WTC11 (cell line): ENCODE measurements at places on chromosomes 4 and X.

DNA sequence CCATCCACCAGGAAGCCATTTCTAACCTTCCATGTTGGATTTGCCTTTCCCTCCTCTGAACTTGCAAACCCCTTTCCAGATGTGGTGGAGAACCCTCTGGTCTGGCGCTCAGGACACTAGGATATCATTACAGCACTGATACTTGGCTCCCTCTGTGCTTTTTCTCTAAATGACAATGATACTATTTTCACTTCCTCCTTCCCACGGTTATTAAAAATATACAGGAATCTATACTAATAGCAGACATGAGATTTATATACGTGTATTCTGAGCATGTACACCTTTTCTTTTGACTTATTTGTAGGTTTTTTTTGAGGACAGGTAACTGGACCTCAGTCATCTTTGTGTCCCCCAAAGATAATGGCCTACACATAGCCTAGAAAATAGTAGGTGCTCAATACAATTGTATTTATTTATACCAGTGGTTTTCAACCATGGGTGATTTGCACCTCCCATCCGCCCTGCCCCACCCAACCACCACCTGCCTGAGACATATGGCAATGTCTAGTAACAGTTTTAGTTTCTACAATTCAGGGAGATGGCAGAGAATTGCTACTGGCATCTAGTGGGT is 60.4 kb upstream of the PLAC8 start:
- H3K4me3 ChIP-seq = no peak overlapping the region
- peaks cover 23% of the 10 kb centered on the region for H3K36me3 ChIP-seq
- H3K27ac ChIP-seq = no peak overlapping the region
- H3K27me3 ChIP-seq = no peaks in the 10 kb centered on the region; the same call in 1 of the 2 replicates
- DNase-seq = no peak

DNA sequence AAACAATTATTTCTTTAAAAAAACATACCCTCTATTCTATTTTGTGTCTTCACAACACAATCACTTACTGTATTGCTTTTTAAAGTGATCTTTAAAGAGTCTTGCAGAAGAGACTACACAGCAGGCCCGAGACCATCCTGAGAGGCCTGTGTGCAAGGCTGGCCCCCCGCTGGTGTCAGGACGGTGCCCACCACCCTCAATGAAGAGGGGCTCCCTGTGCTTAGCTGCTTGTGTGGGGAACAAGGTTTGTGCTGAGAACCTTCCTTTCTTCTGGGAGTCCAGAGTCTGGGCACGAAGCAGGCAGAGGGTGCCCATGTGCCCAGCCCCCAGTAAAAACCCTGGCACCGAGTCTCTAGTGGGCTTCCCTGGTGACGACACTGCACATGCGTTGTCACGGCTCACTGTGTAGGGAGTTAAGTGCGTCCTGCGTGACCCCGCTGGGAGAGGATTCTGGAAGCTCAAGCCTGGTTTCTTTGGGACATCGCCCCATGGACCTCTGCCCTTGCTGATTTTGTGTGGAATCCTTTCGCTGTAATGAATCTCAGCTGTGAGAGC is 22.0 kb downstream of the RGS12 start:
- H3K4me1 ChIP-seq = peaks cover 3% of the 10 kb centered on the region; the same call in 1 of the 2 replicates
- H3K27ac ChIP-seq = no peak overlapping the region
- H3K4me3 ChIP-seq = no peak overlapping the region
- no peak for DNase-seq
- H3K36me3 ChIP-seq = peaks cover 10% of the 10 kb centered on the region

- H3K4me3 ChIP-seq = no peak overlapping the region
- no peaks in the 10 kb centered on the region for H3K36me3 ChIP-seq
- H3K27ac ChIP-seq = no peak overlapping the region
- no peak for DNase-seq
- H3K4me1 ChIP-seq = peaks cover 15% of the 10 kb centered on the region
- no peaks in the 10 kb centered on the region for H3K27me3 ChIP-seq
Observed at GRCh38 chrX:3169421-3169820, 128.2 kb downstream of the ARSF start.

- H3K4me3 ChIP-seq = no peak overlapping the region
- H3K27me3 ChIP-seq = no peaks in the 10 kb centered on the region
- no peak overlapping the region for H3K27ac ChIP-seq
- H3K4me1 ChIP-seq = peaks cover 4% of the 10 kb centered on the region
- no peak for DNase-seq
- H3K36me3 ChIP-seq = peaks cover 12% of the 10 kb centered on the region; the same call in 1 of the 2 replicates
Observed at GRCh38 chr4:186058253-186058979, 10.5 kb upstream of the TLR3 start.

GRCh38 chr4:38857354-38858096 is 908 bp upstream of the TLR6 start:
- DNase-seq = no peak
- no peak overlapping the region for H3K4me3 ChIP-seq
- H3K27ac ChIP-seq = peak overlapping the region; percentile 47
- H3K27me3 ChIP-seq = no peaks in the 10 kb centered on the region
- no peaks in the 10 kb centered on the region for H3K36me3 ChIP-seq
- H3K4me1 ChIP-seq = peaks cover 19% of the 10 kb centered on the region

- no peaks in the 10 kb centered on the region for H3K27me3 ChIP-seq
- H3K36me3 ChIP-seq = no peaks in the 10 kb centered on the region
- H3K4me3 ChIP-seq = no peak overlapping the region
Observed at GRCh38 chr4:156665780-156666366, 305.7 kb downstream of the PDGFC start.

DNA sequence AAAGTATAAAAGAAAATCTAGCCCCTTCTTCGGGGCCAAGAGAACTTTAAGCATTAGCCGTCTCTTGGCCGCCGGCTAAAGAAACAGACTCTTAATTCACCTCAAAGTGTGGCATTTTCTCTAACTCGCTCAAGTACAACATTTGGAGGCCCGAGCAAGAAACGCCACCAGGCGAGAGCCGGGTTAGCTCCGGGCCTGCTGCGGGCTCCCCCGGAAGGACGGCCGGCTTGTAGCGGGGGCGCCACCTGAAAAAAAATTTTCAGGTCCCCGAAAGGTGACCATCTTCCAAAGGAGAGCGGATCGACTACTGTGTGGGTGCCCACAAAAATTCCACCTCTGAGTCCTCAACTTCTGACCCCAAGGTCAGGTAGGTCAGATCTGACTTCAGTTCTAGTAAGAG is 156.0 kb downstream of the DEFB131A start:
- DNase-seq = no peak
- H3K27ac ChIP-seq = no peak overlapping the region
- no peak overlapping the region for H3K4me3 ChIP-seq
- peaks cover 37% of the 10 kb centered on the region for H3K36me3 ChIP-seq
- H3K27me3 ChIP-seq = peaks cover 3% of the 10 kb centered on the region; the same call in 1 of the 2 replicates

GRCh38 chr4:38177641-38178391 is 217.6 kb downstream of the PTTG2 start:
- peaks cover 30% of the 10 kb centered on the region for H3K36me3 ChIP-seq
- H3K4me1 ChIP-seq = peaks cover 7% of the 10 kb centered on the region
- H3K4me3 ChIP-seq = no peak overlapping the region

DNA sequence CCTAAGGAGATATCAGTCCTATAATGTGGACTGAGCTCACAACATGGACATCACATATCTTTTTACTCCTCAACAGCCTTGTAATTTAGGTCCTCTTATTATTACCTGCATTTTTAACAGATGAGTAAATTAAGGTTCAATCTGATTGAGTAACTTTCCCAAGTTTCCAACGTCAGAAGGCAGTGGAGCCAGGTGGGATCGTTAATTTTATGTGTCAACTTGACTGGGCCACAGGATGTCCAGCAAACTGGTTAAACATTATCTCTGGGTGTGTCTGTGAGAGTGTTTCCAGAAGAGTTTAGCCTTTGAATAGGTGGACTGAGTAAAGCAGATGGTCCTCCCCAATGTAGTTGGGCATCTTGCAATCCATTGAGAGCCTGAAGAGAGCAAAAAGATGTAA is 59.0 kb upstream of the SLIT2 start:
- no peaks in the 10 kb centered on the region for H3K4me1 ChIP-seq
- no peaks in the 10 kb centered on the region; the same call in none of the 2 replicates for H3K27me3 ChIP-seq
- H3K27ac ChIP-seq = no peak overlapping the region
- peaks cover 13% of the 10 kb centered on the region for H3K36me3 ChIP-seq

DNA sequence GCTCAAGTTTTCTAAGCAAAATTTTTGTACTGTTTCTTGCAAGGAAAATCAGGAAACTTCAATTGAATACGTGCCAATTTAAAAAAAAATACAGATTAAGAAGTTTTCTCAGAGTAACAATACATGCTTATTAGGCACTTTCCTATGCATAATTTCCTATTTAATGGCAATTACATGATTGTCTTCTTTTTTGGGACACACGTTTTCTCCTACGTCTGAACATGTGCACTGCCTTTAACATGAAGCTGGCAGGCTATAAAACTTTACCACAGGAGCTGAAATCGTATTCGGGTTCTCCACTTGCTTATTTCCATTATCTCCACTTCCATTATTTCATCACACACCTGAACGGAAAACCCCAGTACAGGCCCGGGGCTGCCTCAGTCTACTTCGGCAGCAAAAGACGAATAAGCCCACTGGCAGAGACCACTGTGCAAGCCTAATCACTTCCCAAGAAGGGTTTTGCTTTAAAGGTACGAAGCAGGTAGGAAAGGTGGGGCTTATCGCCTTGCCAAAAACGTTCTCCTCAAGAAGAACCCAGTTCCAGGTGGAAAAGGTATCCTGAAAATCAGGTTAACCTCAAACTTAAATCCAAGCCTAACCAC is 575 bp downstream of the RCHY1 start:
- no peak overlapping the region for H3K4me3 ChIP-seq
- no peak for DNase-seq
- peaks cover 33% of the 10 kb centered on the region for H3K36me3 ChIP-seq
- no peaks in the 10 kb centered on the region for H3K27me3 ChIP-seq

- no peak overlapping the region for H3K4me3 ChIP-seq
- no peaks in the 10 kb centered on the region for H3K27me3 ChIP-seq
- no peak overlapping the region for H3K27ac ChIP-seq
- H3K36me3 ChIP-seq = peaks cover 34% of the 10 kb centered on the region
Observed at GRCh38 chr4:22410645-22411247, 105.1 kb downstream of the ADGRA3 start.

- no peak for DNase-seq
- H3K4me3 ChIP-seq = no peak overlapping the region
- H3K27me3 ChIP-seq = no peaks in the 10 kb centered on the region; the same call in 1 of the 2 replicates
- H3K36me3 ChIP-seq = no peaks in the 10 kb centered on the region
- H3K4me1 ChIP-seq = no peaks in the 10 kb centered on the region
- no peak overlapping the region for H3K27ac ChIP-seq
Observed at GRCh38 chrX:68947882-68948605, 119.2 kb downstream of the EFNB1 start.

GRCh38 chrX:130885996-130886395 is 17.0 kb downstream of the ENOX2 start:
- H3K27ac ChIP-seq = no peak overlapping the region
- H3K4me1 ChIP-seq = peaks cover 7% of the 10 kb centered on the region
- DNase-seq = no peak

GRCh38 chrX:121569609-121570008 is 522.2 kb downstream of the GLUD2 start:
- DNase-seq = no peak
- no peak overlapping the region for H3K27ac ChIP-seq
- H3K36me3 ChIP-seq = no peaks in the 10 kb centered on the region
- peaks cover 3% of the 10 kb centered on the region for H3K4me1 ChIP-seq
- peaks cover 5% of the 10 kb centered on the region; the same call in 1 of the 2 replicates for H3K27me3 ChIP-seq
- H3K4me3 ChIP-seq = no peak overlapping the region

GRCh38 chr4:25847329-25847728 is 15.5 kb downstream of the SEL1L3 start:
- DNase-seq = no peak
- peaks cover 36% of the 10 kb centered on the region for H3K4me1 ChIP-seq
- H3K27ac ChIP-seq = peak overlapping the region; percentile 33; the same call in 1 of the 2 replicates
- no peak overlapping the region for H3K4me3 ChIP-seq
- peaks cover 6% of the 10 kb centered on the region for H3K36me3 ChIP-seq
- no peaks in the 10 kb centered on the region for H3K27me3 ChIP-seq

DNA sequence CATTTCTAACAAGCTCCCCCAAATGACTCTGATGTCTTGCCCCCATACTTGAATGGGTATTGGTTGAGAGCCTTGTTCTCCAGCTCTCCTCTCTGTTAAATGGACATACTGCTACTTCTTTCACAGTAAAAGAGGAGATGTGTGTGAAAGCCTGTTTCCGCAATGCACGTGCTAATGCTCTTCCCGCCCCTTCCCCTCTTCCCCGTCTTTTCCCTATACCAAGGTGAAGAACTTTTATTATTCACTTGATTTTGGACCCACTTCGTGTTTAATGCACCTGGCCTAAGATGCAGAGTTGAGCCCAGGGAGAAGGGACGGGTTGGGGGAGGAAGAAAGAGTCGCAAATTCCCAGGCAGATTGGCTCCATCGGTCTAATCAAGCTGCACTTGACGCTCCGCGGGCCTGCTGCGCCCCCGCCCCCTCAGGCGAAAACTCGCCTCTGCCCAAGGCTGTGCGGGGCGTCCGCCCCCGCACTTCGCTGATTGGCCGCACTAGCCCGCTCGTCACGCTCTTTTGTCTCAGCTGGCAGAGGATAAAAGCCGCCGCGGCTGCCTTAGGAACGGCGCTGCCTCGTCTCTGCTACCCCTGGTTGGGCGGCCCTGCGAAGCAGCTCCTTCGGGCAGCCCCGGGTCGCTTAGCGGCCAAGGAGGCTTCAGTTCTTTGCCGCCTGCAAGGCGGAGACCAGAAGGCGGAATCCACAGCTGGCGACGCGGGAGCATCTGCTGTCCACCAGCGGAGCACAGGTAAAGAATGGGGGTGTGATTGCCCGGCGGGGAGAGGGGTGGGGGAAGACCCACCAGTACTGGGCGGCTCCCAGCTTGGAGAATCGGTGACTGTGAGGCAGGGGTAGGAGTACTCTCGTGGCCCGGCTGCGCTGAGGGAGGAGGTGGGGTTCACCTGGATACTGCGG is at the start of gene ZCCHC12:
Gene ZCCHC12 (plus strand): TSS at position 562 of the 910 bp plus-strand sequence. CDS start 1,421 bp downstream, outside the sequence.
- H3K4me1 ChIP-seq = peaks cover 25% of the 10 kb centered on the region
- H3K27ac ChIP-seq = no peak within 1 kb of the TSS
- DNase-seq = peak; percentile 81
- H3K27me3 ChIP-seq = peaks cover 86% of the 10 kb centered on the region
- H3K4me3 ChIP-seq = peak within 1 kb of the TSS; percentile 76

GRCh38 chr4:165294907-165295306 is 32.6 kb upstream of the MSMO1 start:
- H3K27me3 ChIP-seq = no peaks in the 10 kb centered on the region
- H3K36me3 ChIP-seq = peaks cover 5% of the 10 kb centered on the region
- H3K27ac ChIP-seq = peak overlapping the region; percentile 77; the same call in 1 of the 2 replicates
- DNase-seq = no peak
- peaks cover 13% of the 10 kb centered on the region for H3K4me1 ChIP-seq
- no peak overlapping the region for H3K4me3 ChIP-seq

DNA sequence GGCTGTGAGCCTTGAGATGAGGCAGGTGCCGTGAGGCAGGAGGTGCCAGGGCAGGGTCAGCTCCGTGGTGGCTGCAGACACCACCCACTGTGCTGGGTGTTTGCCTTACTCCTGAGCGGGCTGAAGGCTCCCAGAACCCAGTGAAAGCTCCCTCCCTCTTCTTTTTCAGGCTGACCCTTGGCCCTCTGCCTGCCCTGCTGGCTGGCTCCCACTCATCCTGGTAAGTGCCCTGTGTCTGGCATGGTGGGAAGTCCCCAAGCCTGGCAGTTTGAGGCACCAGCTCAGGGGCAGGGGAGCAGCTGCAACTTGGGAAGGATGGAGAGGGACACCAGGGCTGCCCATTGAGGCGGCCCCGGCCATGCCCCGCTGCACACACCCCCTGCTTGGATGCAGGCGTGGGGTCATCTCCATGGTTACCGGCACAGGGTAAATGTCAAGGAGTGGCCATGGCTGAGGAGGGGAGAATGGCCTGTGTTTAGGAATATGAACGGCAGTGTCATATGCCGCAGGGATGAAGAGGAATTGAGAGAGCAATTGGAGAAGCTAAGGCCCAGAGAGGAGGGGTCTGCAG is 16.8 kb downstream of the SH3BP2 start:
- H3K4me1 ChIP-seq = peaks cover 12% of the 10 kb centered on the region
- H3K27me3 ChIP-seq = no peaks in the 10 kb centered on the region
- H3K4me3 ChIP-seq = no peak overlapping the region

- H3K4me1 ChIP-seq = peaks cover 3% of the 10 kb centered on the region; the same call in 1 of the 2 replicates
- no peaks in the 10 kb centered on the region for H3K36me3 ChIP-seq
- no peak for DNase-seq
- H3K27me3 ChIP-seq = no peaks in the 10 kb centered on the region
- H3K27ac ChIP-seq = no peak overlapping the region
Observed at GRCh38 chrX:110284159-110284558, 33.7 kb downstream of the AMMECR1 start.
